ENCODE measurements at places on chromosomes 11 and 22. TPM values are rescaled to one million over a fixed set of nuclear protein-coding genes. Genes with fewer than 3 reads are reported as not detected.

Gene PYGM
- 1.5 TPM for polyA plus RNA-seq

Gene UCP2
- 59.4 TPM for polyA plus RNA-seq

Gene OR6Q1
- not detected for polyA plus RNA-seq

Gene RGL4
- polyA plus RNA-seq, result 0.07 TPM

Gene KDELR3
- polyA plus RNA-seq, result 7.8 TPM

Gene NEFH
- 6.3 TPM for polyA plus RNA-seq

All from GM23338 (cell line).